ENCODE measurements at places on chromosomes 3 and 15.

DNA sequence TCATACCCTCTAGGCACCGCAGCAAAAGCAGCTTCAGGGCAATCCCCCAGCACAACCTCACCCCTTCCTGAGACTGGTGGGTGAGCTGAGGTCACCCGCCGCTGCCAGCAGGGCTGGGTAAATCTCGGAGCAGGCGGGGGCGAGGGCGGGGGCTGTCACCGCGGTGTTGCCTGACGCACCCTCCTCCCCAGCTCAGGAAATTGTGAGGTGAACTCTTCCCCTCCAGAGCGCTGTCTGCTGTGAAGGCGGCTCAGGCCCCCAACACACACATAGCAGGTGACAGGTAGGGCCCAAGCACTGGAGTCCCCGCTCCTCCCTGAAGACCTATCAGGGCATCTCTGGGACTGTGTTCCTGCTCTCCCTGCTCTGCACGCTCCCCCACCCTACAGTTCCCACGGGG is 30.2 kb upstream of the FURIN start:
- peak; percentile 68 for DNase-seq

GRCh38 chr3:37554364-37554763 is 307.3 kb upstream of the CTDSPL start:
- DNase-seq: no peak

GRCh38 chr3:111227216-111227615 is 155.6 kb downstream of the NECTIN3 start:
- no peak for DNase-seq

GRCh38 chr3:87236093-87236492 is 9.0 kb downstream of the CHMP2B start:
- DNase-seq: no peak

- DNase-seq: no peak
Measured at GRCh38 chr15:74752531-74752930, 3.9 kb downstream of the CYP1A2 start.

- no peak for DNase-seq
Measured at GRCh38 chr3:151259664-151260063, 18.7 kb downstream of the P2RY14 start.

DNA sequence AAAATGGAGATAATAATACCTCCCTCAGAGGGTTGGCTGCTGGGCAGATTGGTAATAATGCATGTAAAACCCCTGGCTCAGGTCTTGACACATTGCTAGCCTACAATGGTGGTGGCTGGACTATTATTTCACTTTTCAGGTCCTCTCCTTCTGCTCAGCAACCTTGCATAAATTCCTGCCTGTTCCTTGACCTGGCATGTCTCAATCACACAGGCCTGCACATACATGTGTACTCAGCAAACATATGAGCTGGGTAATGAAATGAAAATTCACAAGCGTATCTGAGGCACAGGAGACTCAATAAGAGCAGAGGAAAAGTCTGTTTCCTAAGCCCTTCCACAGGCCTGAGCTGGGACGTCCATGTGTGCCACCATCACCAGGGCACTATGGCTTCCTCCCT is 17.4 kb downstream of the VPS18 start:
- DNase-seq: no peak

DNA sequence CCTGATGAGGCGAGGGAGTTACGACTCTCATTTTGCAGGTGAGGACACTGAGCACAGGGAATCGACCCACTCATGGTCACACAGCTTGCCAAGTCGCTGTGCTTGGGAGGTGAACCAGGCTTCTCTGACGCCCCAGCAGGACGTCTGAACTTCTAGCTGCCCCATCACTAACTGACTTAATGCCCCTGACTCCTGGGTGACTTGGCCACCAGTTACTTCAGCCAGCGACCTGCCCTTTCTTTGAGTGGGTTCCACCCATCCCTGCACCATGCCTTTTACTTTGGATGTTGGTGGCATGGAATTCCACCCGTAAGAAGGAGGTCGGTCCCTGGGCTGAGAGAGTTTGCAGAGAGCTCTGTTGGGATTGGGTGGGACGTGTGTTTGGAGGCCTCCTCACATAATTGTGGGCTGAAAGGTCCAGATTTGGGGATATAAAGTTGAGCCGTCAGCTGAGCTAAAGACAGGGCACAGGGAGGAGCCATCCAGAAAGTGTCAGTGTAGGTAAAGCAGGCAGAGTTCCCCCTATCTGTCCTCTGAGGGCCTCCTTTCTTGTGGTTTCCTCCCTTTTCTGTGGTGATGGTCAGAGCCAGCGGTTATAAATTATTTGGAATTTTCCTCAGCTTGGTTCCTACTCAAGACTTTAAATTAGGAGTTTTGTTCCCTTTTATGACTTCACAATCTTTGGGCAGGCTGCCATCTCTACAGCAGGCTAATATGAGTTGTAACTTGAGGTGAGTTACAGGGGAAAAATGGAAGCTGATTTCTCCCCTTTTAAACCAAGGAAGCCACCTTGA is 55.0 kb downstream of the FLNB start:
- no peak for DNase-seq

DNA sequence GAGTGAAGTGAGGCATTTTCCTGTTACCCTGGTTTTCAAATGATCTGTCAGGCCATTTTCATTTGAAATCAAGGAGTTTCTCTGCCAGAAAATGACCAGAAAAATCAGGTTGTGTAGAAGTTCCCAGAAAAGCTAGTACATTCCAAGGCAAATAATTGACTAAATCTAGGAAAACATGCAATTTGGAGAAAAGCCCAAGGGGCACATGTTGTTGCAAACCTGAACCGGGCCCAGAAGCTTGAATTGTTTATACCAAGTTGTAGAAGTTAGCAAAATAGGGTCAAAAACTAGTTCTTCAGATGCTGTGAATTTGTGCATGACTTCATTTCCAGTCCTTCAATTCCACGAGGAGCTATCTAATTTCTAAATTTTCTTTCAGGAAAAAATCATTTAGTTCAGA is 31.0 kb downstream of the TRIM42 start:
- DNase-seq: no peak

DNA sequence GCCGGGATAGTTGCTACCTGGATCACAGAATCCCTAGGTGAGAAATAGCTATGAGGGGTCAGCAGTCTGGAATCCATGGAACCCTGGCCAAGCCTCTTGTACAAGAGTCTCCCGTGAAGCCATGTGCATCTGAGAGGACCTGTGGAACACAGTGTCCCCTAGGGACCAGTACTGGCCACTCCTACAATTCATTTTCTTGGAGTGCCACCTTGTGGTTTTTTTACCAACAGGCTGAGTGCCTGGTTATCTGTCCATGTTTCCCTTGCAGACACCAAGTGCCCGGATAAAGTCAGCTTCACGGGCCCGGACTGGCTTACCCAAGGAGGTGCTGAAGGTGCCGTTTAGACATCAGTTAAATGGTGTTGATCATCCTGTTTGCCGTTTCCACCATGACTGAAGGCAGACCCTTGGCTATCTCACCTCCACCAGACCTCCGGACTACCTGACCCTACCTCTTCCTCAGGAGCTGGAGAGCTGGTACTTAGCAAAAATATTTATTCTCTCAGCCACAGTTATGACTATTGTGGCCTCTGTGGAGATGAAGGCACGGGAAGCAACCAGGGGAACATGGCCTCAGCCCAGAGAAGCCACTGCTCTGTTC is 93.9 kb downstream of the RBPMS2 start:
- no peak for DNase-seq

DNA sequence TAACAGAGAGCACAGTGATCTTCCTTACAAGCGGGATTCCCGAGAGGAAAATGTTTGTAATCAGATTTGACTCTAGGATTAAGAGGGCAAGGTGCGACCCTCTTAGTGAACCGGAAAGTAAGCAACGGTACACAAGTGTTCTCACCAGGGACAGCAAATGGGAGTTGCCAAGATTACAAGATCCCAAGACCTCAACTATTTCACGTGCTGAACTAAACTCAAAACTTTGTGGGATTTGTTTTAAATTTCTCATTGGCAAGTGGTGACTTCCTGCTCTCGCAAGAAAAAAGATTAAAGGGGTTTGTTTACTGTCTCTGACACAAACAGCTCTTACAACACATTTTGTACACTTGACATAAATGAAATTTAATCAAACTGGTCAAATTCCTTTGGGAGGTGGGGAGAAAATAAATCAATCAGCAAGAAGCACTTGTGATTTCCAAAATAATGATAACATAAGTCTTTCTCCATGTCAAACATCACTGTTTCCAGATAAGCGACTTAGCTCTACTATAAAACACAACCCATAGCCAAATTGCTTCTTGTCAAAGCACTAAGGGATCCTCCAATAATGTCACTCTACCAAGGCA is 2.2 kb upstream of the PGPEP1L start:
- DNase-seq: no peak

GRCh38 chr15:101038327-101039003 is 119.3 kb downstream of the LRRK1 start:
- no peak for DNase-seq

DNA sequence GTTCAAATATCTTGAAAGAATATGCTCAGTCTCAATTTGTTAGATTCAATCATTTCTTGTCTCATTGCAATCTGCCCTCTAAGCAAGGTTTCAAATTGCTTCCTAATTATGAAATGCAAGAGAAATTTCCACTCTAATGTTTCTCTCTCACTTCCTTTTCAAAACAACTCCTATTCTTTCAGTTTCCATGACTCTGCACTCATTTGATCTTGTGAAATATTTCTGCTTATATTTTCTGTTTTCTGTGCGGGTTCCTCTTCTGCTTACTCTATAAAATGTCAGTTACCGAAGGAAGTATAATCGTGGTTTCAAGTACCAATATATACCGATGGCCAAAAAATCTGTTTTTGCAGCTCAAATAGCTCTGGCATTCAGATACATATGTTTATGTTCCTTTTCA is 521.9 kb upstream of the NAALADL2 start:
- no peak for DNase-seq

GRCh38 chr15:27527490-27528067 is 556.6 kb downstream of the GABRG3 start:
- no peak for DNase-seq

GRCh38 chr3:193240850-193241706 is at the start of gene PLAAT1:
Gene PLAAT1 (plus strand): TSS chr3:193241222. CDS start chr3:193255651, 14,429 bp downstream.
- DNase-seq: peak; percentile 31

GRCh38 chr3:196287090-196287439 is 461 bp downstream of the PCYT1A start:
- DNase-seq: no peak

DNA sequence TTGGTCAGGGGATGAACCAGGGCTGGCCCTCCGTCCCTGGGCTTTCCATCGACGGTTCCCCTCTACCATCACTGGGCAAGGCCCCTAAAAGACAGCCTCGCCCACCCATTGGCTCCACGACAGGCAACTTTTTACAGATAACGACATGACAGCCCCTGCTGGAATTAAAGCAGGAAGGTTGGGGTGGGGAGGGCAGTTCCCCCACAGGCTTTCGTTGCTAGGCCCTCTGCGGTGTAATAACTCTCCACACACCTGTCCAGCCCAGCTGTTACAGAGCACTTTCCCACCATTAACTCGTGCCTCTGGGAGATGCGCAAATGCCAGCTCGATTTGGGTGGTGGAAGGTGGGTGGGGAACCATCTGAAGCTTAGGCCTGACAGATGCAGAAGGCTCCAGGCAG is 264.2 kb upstream of the TLE3 start:
- no peak for DNase-seq

DNA sequence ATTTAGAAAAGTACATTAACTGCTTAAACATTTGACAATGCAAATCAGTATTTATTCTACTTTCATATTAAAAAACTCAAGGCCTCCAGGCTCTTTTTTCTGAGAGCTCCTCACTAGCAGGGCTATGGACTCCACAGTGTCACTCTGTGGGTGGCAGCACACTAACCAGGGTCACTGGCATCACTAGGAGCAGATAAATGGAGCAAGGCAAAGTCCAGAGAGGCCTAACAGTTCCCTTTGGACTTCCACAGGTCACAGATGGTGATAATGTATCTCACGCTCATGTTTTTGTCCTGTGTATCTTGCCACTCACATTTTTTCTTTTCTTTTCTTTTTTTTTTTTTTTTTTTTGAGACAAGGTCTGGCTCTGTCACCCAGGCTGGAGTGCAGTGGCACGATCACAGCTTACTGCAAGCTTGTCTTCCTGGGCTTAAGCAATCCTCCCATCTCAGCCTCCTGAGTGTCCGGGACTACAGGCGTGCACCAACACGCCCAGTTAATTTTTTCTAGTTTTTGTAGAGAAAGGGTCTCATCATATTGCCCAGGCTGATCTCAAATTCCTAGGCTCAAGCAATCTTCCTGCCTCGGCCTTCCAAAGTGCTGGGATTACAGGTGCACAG is 7.8 kb downstream of the SPG21 start:
- DNase-seq: no peak

- DNase-seq: no peak
Measured at GRCh38 chr3:17518189-17519059, 224.0 kb downstream of the TBC1D5 start.

- DNase-seq: no peak
Measured at GRCh38 chr3:5058471-5058951, 63.6 kb upstream of the ARL8B start.

DNA sequence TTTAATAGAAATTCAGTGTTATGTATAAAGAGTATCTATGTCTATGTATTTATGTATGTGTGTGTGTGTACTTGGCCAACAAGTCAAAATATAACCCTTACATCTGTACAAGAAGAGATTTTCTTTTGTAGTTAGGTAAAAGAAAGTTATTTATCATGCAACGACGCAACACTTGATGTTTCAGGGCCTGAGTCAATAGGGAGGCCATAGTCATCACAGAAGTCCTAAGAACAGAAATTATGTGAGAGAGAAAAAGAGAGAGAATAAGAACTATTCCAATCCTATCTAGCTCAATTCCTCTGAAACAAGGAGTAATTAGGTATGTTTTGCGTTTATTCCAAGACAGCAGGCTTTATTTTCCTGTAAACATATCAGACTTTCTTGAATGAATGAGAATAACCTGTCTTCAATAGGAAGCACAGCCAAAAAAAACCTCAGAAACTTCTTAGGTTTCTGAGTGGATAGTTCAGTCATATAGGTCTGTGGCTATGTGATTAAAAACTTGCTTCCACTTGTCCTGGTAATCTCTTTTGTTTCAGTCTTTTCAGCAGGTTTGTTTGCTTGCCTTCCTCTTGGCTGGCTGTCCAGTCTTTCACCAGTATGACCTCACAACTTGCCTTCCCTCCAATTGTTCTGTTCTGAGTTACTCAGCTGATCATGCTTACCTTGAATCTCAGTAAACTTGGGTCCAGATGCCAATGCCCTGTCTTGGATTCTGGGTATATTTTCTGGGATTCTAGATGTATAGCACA is 382.4 kb upstream of the GBE1 start:
- no peak for DNase-seq

GRCh38 chr3:66106788-66107187 is 68.1 kb upstream of the MAGI1 start:
- no peak for DNase-seq

- DNase-seq: no peak
Measured at GRCh38 chr3:195048059-195048905, 222.7 kb downstream of the XXYLT1 start.

All from stimulated activated CD4-positive, alpha-beta T cell treated with anti-CD3 and anti-CD28 coated beads, Interleukin-1b, Interleukin-23, amount 100 ng/mL, for 24 hours (primary cell).